ENCODE measurements at places on chromosomes 6 and 20.

DNA sequence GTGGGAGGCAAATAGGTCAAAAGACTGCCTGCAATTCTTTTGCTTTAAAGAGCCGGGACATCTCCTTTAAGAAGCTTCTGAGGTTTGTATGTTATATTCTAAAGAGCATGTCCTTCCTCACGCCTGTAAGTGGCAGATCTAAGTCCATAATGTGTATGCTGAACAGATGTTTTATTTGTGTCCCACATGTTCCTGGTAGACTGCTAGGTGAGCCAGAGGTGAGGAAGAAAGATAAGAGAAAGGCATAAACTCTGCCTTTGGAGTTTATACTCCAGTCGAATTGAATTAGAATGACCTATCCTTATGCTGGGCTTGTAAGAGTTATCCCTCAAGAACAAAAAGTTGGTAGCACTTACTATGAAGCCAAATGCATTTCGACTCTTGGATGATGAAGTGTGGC is 27.2 kb upstream of the ADGRG6 start:
- no peak for DNase-seq

DNA sequence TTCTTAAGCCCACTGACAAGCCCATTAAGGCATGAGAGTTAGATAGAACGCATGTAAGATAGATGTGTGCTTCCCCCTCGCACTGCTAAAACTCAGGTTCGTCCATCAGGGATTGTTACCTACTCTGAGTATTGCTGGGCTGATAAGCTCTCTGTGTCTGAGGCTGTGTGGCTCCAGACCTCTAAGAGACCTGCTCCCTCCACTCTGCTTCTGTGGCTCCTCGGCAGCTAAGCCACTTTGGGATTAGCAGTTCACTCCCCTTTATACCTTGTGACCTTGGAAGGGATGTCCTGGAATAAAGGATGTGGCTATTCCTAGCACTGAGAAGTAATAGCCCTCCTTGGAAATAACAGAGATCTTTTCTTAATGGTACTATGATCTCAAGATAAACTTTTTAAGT is 164.9 kb downstream of the TMEM242 start:
- no peak for DNase-seq

DNA sequence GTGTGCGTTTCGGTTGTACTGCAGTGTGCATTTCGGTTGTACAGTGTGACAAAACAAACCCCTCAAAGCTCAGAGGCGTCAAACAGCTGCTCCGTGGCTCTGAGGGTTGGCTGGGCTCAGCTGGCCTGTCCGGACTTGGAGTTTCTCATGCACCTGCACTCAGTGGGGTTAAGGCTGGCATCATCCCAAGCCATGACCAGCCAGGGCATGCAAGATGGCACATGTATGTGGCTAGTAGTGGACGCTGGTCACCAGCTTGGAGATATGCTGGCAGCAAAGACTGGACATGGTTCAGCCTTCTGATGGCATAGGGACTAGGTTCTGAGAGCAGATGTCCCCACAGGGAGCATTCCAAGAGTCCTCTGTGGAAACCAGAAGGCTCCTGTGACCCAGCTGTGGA is 187.2 kb downstream of the CDH4 start:
- no peak for DNase-seq

- DNase-seq, result no peak
Measured at GRCh38 chr6:3162067-3162497, 4.7 kb upstream of the TUBB2A start.

- no peak for DNase-seq
Measured at GRCh38 chr6:157563611-157564284, 182.8 kb downstream of the ZDHHC14 start.

DNA sequence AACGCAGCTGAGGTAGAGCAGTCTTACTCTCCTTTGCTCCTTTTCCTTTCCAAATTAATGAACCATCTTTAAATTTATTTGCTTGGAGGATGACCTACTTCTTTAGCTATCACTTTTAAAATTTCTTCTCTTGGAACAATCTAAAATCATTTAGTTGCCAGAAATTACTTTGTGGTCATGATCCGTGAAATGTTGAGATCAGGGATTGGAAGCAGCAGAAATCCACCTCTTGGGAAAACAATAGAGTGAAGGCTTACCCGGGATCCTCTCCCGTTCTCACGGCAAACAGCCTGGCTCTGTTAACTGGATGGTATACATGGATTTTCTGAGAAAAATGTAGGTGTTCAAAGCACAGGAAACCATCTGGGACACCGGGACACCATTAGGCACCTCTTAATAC is 7.7 kb downstream of the AKAP12 start:
- no peak for DNase-seq

- no peak for DNase-seq
Measured at GRCh38 chr6:104214901-104215300, 644.8 kb downstream of the HACE1 start.

Data from H54 (cell line).